ENCODE measurements at places on chromosomes 3 and 15. TPM values are rescaled to one million over a fixed set of nuclear protein-coding genes. Genes with fewer than 3 reads are reported as not detected.

DNA sequence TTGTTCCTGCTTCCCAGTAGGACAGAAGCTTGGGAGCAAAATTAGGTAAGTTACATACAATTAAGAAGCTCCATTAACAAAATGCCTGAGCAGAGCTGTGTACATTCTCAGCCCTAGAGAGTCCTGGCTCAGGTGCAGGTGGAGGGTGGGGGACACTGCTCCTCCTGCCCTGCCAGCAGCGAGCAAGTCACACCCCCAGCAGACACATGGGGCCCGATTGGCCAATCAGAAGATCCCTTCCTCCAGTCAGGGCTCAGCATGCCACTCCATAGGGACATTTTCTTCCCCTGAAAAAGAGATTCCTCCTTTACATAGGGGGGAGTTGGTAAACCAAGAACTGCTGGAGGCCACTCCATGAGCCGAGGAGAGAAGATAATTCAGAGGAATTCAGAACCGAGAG lies 62.1 kb downstream of the PLXNA1 start:
- DNase-seq = no peak

GRCh38 chr3:69445024-69445423 lies 59.1 kb upstream of the FRMD4B start:
- DNase-seq = no peak

GRCh38 chr15:25825207-25825606 lies 37.9 kb downstream of the ATP10A start:
- DNase-seq = no peak

DNA sequence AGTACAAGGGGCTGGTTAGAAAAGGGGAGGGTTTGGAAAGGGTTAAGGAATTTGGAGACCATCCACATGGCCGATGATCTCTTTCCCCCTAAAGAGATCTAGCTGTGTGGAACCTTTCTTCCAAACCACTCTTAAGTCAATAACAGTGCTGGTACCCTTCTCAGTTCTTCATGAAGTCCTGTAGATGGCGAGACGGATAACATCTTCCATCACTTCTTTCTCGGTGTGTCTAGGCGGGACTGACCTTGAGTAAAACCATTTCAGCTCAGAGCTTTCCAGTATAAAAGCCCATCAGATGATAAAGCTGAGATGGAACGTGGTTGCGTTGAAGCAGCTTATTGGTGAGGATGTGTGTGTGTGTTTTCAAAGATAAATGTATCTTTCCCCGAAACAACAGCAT lies 151.5 kb upstream of the BHLHE40 start:
- DNase-seq = no peak

DNA sequence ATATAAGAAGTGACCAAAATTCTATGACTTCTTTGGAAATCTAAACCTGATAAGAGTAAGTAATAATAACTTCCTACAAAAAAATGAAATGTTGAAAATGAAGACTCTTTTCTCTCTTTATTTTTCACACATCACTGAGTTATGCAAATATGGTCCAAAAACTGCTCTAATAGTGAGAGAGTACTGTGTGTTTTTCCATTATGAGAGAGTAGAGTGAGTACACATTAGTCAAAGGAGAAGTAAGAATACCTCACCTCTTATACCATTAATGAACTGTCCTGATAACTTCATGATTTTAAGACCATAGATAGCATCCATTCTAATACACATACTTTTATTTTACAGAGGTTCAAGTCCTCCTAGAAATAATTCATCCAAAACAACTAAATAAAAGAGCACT lies 1310.2 kb downstream of the SI start:
- no peak for DNase-seq

DNA sequence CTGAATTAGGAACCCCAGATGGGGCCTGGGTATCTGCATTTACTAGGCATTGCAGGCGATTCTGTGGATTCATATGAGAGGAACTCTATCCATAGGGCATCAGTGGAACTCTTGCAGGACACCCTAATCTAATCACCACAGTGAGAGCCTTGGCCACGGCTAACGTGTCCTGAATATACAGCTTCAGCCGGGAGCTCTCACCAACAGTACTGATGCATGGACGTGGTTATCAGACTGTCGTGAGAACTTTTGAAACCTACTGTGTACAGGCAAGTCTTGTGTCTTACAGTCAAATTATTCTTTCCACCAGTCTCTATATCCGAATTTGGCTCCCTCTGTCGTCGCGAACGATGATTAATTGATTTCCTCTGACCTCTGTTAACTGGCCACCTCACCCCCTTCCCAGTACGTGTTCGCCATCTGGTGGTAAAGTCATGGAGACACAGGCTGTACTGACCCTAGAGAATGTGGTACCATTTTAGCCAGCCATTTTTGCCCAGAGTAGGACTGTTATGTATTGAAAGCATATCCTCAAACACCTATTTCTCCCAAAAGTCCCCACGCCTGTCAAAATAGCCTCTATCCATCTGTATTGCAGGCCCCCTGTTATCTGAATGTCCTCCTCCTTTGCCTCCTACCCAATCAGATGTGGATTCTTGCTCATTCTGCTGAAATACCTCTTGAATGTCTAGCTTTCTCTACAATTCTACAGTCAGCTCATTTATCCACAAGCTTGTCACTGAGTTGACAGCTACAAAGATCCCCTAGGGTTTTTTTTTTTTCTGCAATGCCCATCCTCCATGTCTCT lies 39.7 kb downstream of the GLDN start:
- peak; percentile 34 for DNase-seq

GRCh38 chr3:148974726-148975125 lies 16.6 kb upstream of the GYG1 start:
- DNase-seq = no peak

GRCh38 chr3:50369012-50369670 lies 9.8 kb upstream of the TMEM115 start:
- DNase-seq = no peak

DNA sequence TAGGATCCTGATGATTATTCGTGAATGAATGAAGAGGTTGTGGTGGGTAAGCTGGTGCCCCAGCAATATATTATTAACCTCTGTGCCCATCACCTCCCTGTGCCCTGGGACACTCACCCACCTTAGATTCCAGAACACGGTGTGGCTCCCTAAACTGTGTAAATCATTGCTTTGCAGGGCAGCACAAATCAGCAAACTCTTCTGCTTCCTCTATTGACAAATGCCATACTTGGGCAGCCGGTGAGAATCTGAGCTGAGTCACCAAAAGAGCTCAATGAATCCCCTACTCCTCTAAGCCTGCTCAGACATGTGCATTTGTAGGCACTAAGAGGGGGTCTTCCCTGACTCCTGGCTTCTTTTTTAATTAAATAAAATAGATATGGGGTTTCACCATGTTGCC lies 15.7 kb downstream of the UQCC5 start:
- DNase-seq = no peak

- DNase-seq = no peak
Observed at GRCh38 chr3:157487339-157487738, 15.9 kb downstream of the VEPH1 start.

GRCh38 chr3:37608061-37608702 lies 253.5 kb upstream of the CTDSPL start:
- no peak for DNase-seq

- DNase-seq = no peak
Observed at GRCh38 chr15:83973816-83974215, 261.8 kb upstream of the GOLGA6L4 start.

DNA sequence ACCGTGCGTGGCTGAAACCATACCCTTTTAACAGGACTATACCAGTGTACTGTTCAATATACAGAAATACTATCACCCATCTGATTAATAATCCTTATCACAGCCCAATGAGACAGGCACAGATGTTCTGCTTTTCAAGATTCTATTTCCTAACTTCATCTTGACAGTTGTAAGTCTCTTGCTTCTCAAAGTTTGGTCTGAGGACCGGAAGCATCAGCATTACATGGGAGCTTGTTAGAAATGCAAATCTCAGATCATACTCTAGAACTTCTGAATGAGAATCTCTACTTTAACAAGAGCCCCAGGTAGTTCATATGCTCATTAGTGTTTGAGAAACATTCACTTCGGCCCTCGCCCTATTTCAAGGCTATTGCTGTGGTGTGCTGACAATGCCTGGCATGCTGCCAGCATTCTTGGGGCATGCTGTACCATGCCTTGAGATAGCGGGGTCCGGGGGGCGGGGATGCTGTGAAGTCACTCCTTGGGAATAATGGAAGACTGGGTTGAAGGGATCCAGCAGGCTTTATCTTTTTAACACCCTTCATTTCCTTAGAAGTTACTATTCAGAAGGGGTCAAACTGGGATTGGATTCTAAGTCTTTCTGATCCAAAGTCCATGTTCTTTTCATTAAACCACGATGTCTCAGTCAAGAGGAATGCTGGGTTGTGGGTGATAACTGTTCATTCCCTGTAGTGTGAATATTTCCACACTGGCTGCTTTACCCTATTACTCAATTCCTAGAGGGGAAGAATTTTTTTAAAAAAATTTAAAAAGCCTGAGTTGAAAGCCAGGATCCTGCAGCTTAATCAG lies 194.7 kb downstream of the LPP start:
- DNase-seq = no peak

DNA sequence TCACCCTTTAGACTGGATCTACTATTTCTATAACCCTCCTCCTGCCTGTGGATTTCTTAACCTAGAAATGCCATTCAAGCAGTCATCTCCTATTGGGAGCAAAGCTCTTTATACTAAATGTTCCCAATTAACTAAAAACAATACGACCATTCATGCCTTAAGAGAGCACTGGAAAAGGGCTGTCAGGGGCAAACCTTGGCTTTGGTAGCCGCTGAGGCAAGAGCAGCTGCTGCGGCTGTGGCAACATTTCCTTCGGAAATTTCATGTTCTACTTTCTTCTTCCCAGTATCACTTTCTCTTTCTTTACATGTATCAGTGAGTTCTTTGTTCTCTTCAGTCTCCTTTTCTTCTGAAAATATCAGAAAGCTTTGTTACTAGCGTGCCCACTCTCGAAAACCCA lies 56.3 kb upstream of the CSPG5 start:
- no peak for DNase-seq

DNA sequence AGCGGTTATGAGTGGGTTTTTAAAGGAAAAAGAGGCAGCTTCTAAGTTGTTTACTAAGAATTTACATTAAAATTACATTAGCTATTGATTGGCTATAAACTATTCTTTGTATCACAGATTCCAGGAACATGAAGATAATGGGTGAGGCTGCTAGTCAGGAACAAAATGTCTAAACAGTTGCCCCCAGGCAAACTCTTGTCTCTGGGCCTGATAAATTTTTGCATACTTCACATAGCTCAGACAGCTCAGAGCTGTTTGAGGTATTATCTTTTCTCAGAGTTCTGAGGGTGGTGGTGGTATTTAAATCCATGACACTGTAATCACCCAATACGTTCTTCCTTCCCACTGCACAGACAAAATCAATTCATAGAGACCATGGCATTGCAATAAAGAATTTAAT lies 2.1 kb upstream of the HACD2 start:
- DNase-seq = no peak

DNA sequence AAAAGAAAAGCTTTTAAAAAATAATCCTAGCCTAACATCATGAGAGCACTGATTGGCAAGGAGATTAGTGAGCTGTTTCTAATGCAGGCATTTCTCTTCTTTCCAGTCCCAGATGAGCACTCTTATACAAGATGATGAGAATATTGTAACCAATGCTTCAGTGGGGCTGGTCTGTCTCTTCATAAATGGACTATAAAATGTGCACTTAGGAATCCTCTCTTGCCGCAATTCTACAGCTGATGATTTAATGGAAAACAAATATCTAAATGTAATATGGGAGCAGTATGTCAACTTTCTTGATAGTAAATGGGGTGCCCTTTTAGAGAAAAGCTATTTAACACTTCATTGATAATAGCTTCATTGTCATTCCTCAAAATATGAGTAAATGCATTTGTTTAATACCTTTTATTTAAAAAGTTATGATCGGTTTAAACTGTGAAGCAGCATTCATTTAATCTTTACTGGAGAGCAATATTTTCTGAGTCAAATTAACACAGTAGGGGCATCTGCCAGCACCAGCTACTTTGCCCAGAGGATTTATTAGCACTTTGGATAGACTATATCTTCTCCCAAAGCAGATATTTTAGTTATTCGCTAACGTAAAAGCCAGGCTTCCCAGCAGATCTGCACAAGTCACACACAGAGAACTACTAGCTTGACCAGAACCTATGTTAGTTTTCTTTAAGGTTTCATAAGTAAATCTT lies 985.9 kb downstream of the DIPK2A start:
- no peak for DNase-seq

DNA sequence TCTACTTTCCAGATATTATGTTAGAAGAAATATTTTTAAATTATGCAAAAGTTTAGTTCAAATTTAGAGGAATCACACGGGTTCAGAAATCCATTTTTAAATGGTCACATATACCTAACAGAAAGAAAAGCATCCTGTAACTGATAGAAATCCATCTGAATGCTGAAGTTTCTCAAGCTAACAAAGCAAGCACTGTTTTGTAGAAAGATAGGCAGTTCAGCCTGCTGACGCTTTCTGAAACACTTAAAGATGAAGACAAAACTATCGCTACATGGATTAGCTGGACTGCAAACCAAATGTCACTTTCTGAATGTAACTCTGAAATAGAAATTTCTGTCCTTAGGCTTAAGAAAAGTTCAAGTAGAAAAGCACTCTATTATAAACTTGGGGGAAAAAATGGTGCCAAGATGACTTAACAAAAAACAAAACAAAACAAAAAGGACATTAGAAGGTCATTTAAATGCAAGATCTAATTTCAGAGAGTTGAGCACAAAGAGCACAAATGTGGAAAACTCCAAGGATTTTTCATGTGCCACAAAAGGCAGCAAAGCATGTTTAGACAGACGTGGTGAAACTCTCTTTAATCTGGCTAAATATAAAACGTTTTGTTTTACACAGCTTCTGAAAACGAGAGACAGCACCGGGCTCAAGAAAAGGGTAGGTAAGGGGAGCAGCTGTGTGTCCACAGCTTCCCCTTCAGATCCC lies 1.2 kb downstream of the PLOD2 start:
- no peak for DNase-seq

DNA sequence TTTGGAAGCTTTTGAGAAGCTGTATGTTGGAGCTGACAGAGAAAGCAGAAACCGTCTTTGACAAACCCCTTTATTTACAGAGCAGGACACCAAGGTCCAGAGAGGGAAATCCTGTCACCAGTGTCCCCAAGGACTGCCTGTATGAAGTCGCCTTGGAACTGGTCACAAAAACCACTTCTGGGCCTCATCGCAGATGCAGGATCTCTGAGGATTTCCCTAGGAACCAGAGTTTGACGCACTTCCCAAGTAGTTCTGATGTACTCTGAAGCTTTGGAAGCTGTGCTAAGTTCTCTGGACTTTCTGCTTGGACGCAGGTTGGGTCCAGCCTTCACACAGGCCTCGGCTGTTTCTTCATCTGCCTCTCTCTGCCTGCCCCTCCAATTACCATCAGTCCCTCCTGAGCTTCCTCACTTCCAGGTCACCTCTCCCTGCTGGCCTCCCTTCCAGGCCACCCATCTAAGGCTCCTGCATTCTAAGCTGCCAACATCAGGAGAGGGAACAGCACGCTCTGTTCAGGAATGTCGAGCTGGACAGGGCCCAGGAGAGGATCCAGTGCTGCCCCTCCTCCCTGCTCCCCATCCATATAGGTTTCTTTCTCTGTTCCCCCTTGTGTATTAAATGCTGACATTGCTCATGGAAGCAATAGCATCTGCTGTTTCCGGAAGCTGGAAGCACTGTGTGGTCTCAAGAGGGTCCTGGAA lies 270.8 kb downstream of the OPA1 start:
- DNase-seq = no peak

MESP2 gene
- not detected for polyA plus RNA-seq

GOLGA6D gene
- not detected for polyA plus RNA-seq

MYRIP gene
- polyA plus RNA-seq = not detected

FBXW12 gene
- polyA plus RNA-seq = not detected

IQCF6 gene
- not detected for polyA plus RNA-seq

CPLX3 gene
- not detected for polyA plus RNA-seq

All from GM12878 (cell line).